ENCODE measurements at places on chromosomes 3 and 15.

DNA sequence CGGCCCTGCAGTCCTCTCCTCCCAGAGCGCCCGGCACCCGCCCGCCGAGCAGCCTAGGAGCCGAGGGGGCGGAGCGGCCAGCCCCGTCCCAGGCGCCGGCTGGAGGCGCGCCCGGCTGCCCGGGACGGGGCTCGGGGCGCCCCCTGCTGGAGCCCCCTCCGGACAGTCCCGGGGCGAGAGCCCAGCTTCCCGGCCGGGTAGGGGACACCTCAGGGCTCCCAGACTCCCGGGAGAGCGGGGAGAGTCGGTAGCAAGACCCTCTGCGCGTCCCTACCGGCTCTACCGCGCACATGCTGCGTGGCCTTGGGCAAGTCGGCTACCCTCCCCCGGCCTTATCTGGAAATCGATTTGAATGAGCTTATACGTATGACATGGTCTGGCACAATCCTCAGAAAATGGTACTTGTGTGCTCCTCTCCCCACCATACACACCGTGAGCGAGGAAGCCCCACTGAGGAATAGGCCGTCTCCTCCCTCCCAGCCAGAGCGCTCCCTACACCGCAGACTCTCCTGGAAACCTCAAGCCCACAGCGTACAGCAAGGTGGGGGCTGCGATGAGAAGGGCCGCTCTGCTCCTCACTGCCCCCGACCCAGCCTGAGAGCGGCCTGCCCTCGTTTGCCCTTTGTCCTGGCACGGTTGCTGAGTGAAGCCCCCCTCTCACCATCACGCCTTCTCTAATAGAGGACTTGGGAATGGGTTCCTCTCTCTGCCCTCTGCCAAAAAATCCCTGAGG, at the start of gene DAPK2:
Gene DAPK2 (minus strand): TSS at position 65 of the 733 bp plus-strand sequence. CDS start 6,224 bp downstream, outside the sequence.
- peak; percentile 69 for DNase-seq

DNA sequence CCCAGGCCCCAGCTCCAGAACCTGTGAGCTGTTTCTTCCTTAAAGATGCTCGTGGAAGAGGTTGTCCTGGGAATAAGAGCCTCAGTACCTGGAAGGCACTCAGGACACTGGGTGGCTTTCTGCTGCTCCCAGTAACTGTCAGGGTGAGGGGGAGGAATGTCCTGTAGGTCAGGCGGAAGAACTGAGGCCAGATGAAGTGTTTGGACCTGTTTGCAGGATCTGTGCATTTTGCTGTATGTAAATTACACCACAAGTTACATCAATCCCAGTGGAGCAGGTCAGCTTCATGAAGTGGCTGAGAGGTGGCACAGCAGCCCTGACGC, 27.1 kb downstream of the HDAC11 start:
- peak; percentile 35 for DNase-seq

DNA sequence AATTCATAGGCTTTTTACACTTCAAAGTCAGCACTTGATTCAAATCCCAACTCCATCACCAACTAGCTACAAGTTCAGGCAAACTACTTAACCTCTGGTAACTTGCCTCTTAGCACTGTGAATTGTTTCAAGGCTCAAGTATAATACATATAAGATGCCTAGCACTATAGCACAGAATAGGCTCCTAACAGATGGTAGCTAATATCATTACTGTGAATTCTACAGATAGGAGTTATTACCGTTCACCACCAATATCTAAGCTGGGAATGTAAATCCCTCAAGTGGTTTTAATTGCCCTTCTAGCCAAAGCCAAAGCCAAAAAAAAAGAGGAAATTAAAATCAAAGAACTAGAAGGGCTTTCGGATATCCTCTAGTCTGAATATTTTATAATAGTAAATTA, 15.4 kb downstream of the DLG1 start:
- no peak for DNase-seq

DNA sequence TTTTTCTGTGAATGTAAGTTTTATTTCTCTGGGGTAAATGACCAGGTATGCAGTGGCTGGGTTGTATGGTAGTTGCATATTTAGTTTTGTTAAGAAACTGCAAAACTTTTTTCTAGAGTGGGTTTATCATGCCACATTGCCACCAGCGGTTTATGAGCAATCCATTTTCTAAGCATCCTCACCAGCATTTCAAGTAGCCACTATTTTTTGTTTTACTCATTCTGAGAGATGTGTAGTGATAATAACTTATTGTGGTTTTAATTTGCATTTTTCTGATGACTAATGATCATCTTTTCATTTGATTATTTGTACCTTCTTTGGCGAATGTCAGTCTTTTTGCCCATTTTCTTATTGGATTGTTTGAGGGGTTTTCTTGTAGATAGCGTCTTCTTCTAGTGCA, 56.2 kb downstream of the SPRED1 start:
- peak; percentile 10 for DNase-seq

- no peak for DNase-seq
Observed at GRCh38 chr3:43210049-43211027, 76.0 kb upstream of the SNRK start.

GRCh38 chr3:56309465-56309864, 158.8 kb downstream of the ERC2 start:
- no peak for DNase-seq

DNA sequence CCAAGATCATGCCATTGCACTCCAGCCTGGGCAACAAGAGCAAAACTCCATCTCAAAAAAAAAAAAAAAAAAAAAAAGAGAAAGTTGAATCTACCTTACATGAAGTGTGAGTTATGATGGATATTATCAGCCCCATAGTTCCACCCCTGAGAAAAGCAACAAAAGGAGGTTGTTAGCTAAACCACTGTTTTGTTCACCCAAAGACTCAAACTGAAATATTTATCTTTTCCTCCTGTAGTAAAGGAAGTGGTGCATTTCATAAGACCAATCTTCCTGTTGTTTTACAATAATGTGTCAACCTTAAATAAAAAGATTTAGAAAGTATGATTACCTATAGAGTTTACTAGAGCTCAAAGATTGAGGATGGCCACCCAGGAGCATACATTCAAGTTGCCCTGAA, 18.7 kb upstream of the TRMT10C start:
- DNase-seq: no peak

DNA sequence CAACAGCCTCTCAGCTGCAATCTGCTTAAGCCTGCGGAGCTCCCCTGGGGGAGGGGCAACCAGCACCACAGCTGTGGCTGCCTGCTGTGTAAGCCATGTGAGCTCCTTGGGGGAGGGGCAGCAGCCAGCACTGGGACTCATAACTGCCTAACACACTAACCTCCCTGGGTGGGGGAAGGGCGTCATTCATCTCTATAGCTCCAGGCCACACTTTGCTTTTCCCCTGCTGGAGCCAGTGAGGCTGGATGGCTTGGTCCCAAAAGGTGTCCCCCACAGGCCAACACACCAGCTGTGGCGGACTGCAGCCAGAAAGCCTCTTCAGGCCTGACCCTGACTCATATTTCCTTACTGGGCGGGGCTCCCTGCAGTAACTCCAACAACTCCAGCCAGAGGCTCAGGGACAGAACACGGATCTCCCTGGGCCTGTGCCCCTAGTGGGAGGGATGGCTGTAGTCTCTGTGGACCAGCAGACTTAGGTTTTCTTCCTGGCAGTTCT, 129.8 kb downstream of the PPM1L start:
- DNase-seq: peak; percentile 24

- DNase-seq: peak; percentile 50
Observed at GRCh38 chr3:178059836-178060235, 476.4 kb upstream of the KCNMB2 start.

GRCh38 chr3:43497905-43498365, 123.9 kb downstream of the ANO10 start:
- peak; percentile 62 for DNase-seq

GRCh38 chr3:189786479-189787064, 155.4 kb downstream of the TP63 start:
- DNase-seq: peak; percentile 38

GRCh38 chr3:123880998-123881561, 3.1 kb downstream of the MYLK start:
- peak; percentile 73 for DNase-seq

- DNase-seq: no peak
Observed at GRCh38 chr15:69828181-69828828, 269.4 kb downstream of the TLE3 start.

- DNase-seq: peak; percentile 84
Observed at GRCh38 chr3:136728918-136729317, 23.3 kb downstream of the STAG1 start.

DNA sequence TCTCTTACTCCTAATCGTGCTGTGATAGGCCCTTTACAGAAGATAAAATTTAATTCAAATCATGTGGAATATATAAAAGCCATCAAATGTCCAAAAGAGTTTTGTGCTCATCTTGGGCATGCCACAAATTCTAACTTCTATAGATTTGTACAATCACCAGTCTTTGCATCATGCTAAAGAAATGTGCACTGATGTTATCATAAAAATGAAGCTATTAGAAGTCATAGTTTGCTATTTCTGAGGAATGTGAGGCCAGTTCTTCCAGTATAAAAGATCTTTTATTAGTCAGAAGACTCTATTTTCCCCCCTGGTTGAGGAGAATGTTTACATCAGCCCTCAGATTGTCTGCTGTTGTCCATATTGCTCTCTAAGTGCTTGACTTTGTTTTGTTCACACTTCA, 2.1 kb upstream of the ANXA2 start:
- peak; percentile 95 for DNase-seq

GRCh38 chr15:66482539-66482938, 15.0 kb downstream of the SNAPC5 start:
- no peak for DNase-seq

- no peak for DNase-seq
Observed at GRCh38 chr15:81296673-81297072, 27.3 kb downstream of the STARD5 start.

DNA sequence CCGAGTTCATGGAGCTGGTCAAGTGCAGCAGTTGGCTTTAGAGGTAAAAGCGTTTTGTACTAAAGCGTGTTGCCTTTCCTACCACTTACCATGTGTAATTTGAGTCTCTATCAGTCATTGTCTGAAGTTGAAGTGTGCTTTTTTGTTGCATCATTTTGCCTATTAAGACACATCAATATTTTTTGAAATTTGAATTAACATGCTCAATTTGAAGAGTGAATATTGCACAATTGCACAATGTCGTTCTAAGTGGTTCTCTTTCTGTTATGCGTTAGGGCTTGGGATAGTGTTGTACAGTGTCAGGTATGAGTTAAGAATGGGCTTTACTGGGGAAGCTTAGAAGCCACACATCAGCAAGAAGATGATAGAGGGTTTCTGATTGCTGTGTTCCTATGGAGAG, 84.0 kb upstream of the ACKR4 start:
- no peak for DNase-seq

DNA sequence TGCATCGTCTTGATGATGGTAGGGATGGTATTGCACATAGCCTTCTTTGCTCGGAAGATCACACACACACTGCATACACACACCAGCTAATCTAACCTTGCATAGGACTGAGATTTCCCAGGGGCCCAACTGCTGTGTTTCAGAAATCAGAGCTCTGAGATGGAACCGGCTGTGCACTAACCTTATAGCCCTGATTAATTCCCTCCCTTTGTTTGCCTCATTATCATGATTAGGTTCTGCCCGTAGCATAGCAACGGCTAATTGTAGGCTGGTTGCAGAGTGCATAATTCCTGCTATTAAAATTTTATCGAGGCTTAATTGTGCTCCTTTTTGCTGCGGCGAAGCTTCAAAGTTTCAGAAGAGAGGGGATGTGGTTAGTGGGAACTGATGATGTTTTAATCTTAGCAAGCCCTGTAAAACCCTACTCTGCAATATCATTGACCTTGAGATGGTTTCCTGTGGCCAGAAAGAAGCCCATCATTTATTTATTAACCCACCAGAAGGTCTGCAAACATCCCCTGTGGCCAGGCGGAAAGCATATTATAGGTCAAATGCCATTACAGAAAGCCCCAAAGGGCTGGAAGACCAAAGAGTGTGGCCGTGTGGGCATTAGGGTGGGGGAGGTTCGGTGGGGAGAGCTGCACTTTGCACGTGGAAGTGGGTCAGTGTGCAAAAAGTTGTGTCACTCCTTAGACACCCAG, 56.2 kb upstream of the GLCE start:
- no peak for DNase-seq

DNA sequence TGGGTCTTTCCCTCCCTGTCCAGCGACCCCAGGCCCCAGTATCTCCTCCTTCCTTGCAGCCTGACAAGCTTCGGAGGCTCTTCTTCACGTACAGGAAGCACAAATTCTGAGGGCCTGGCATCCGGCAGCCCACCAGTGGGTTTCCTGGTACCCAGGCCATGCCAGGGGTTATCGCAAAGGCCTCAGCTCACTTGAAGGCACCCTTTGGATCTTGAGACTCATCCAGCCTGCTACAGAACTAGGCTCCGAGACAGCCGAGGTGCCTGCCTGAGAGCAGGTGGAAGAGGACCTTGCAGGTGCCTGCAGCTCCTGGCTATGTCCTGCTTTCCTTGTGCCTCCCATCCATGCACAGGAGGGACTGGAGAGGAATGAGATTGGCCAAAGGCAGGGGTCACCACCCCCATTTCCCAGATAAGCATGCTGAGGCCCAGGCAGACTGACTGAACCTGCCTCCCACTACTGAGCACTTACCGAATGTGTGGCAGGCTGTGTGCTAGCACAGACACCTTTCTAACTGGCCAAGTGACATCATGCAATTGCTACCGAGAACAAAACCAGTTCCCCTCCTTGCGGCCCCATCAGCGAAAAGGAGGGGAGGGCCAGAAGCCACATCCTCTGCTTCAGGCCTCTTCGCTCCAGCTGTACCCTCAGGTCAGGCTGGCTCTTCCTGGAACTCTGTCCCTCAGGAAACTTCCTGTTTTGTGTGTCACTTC, 11.2 kb downstream of the SH2D7 start:
- no peak for DNase-seq

DNA sequence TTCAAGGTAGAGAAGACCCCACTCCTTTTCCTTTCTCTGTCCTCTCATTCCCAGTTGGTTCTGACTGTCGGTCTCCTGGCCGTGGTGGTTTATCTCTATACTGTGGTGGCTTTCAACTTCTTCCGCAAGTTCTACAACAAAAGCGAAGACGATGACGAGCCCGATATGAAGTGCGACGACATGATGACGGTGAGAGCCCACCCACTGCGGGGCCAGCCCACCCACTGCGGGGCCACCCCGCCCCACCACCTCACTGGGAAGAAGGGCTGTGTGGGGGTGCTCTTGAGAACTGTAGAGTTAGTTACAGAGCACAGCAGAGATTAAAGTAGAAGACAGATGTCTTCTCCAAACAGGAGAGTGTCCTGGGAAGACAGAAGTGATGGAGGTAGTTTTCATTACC, 110.6 kb upstream of the CHRM5 start:
- no peak for DNase-seq

GRCh38 chr3:7489417-7489816, 628.5 kb downstream of the GRM7 start:
- DNase-seq: no peak

DNA sequence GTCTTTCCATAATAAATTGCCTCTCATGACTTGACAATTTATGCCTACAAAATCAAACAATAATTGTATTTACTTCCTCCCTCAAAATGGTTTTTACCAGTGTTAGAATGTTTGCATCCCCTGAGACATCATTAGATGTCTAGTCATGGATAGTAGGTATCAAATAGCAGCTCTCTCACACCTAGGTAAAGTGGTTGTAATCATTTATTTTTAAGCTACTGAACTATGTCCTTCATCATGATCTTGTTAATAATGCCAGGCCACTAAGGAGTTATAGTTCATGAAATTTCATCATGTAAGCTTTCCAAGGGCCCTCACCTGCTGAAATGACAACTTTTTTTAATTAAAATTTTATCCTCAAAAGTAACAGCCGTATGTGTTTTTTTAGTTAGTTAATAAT, 134.1 kb downstream of the ARPP21 start:
- DNase-seq: no peak

- DNase-seq: no peak
Observed at GRCh38 chr15:56892659-56893363, 25.6 kb upstream of the TCF12 start.

GRCh38 chr3:187186801-187187421, 10.4 kb upstream of the RTP1 start:
- peak; percentile 69 for DNase-seq

- peak; percentile 62 for DNase-seq
Observed at GRCh38 chr3:32340039-32340438, 51.6 kb upstream of the CMTM7 start.

Data from ELR (cell line).